ENCODE measurements at places on chromosomes 13 and 19.

DNA sequence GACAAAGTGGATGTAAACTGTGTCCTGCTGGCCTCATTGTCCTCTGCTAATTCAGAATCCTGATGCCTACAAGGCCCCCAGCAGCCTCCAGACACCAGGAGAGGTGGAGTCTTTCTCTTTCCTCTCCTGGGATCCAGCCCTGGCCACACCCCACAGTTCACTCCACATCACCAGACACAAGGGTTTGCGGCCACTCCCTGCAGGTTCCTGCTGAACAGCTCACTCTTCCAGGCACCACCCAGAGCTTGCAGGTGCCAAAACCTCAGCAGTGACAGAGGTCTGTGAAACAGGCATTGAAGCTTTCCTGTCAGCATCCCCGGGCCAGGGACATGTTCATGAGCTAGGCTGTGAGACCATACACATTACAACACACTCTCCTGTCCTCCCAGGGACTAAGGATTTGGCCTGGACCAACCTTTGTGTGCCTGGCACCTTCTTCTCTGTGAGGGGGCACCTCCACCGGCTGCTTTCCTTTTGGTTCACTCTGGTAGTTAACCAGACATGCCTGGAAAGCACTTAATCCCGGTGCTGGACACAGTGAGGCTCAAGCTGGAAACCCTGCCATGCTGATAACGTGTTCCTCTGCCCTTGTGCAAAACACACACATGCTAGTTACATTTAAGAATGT, 11.1 kb upstream of the ATP12A start:
- DNase-seq, result no peak

GRCh38 chr13:93964146-93964512, 515.4 kb downstream of the DCT start:
- DNase-seq, result no peak

DNA sequence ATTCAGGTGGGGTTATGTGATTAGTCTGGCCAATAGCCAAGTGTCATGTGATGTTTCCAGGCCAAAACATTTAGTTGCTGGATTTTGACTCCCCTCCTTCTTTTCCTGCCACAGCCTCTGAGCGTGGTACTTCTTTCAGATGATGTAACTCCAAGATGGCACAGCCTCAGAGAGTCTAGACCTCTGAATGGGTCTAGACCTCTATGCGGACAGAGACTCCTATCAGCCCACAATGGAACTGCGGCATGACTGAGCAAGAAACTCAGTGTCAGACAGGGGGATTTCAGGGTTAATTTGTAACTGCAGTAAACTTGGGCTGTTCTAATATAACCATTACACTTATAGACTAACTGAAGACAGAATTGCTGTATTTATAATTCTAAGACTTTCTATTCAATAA, 42.6 kb upstream of the ZDHHC20 start:
- DNase-seq, result no peak

GRCh38 chr13:107379407-107380155, 811.6 kb upstream of the ARGLU1 start:
- DNase-seq, result no peak

- DNase-seq, result no peak
Measured at GRCh38 chr19:10686661-10687517, 14.3 kb upstream of the QTRT1 start.

DNA sequence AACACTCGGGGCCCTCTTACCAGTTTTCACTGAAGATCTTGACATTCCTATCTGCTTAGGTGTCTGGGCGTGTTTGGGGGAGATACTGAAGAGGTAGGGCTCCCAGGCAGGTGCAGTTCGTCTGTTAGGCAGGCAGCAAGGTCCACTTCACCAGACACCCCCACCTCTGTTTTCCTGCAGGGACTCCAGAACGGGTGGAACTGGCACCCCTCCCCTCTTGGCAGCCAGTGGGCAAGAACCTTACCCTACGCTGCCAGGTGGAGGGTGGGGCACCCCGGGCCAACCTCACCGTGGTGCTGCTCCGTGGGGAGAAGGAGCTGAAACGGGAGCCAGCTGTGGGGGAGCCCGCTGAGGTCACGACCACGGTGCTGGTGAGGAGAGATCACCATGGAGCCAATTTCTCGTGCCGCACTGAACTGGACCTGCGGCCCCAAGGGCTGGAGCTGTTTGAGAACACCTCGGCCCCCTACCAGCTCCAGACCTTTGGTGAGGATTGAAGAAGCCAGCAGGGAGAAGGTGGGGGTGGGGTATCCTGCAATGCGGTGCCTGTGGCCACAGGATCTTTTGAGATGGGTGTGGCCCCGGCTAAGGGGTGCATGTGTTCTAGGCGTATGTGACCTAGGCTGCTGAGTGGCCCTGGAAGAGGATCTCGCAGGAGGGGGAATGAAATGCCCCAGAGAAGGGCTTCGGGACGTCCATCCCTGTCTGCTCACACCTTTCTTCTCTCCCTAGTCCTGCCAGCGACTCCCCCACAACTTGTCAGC, 3.3 kb upstream of the ICAM4 start:
- DNase-seq, result no peak

DNA sequence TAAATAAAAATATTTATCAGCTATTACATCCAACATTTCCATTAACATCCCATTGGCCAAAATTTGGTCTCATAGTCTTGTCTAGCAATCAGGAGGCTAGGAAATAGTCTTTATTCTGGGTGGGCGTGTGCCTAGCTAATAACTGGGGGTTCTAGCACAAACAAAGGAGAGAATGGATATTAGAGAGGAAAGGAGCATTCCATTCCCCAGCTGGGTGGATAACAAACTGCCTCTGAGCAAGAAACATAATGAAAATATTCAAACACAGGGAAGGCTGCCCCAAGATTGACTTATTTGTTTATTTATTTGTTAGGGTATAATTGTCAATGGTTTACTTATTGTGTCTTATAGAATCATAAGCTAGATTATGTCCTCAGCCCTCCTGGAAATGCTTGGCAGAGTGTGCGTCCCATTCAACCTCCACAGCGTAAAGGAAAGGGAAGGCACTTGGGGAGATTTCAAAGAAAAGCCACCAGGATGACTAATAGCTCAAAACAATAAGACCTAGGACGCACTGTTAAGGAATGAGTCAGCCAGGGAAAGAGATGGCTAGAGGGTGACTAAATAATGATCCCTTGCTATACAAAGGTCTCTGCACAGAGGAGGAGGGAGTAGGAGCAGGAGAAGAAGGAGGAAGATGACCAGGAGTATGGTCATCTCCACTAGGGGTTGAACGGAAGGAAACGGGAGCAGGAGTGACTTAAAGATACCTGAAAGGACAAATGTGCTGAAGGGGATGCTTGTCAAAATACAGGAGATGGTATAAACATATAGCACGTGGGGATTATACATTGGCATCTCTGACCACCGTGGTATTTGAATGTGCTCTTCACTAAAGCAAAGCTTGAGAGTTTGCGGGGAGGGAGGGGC, 23.5 kb upstream of the USP12 start:
- DNase-seq, result no peak

DNA sequence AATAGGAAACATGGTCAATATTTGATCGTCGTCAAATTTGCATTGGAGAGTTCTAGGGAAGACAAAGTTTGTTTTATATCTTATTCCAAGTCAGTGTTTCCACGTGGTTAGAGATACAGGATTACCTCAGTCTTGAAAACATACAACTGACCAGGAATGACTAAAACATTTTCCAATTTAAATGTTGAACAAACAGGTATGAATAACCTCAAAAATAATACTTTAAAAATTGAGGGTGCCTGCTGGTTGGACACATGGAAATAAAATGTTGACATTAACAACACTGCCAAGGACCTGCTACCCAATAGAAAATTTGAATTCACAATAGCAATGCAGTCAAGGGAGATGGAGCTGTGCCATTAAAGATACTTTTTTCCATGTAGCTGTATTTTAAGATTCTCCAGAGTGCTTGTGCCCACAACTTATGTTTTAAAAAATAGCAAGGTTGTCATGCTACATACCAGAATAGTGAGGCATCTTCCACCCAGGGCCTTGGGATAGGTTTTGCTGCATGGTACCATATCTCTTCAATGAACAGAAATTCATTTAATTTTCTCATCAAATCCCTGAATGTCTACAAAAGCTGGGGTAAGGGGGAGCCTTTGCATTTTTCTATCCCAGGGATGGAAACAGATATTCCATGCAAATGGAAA, 260.8 kb downstream of the EFNB2 start:
- no peak for DNase-seq

- no peak for DNase-seq
Measured at GRCh38 chr13:51894239-51894638, 32.5 kb downstream of the CCDC70 start.

DNA sequence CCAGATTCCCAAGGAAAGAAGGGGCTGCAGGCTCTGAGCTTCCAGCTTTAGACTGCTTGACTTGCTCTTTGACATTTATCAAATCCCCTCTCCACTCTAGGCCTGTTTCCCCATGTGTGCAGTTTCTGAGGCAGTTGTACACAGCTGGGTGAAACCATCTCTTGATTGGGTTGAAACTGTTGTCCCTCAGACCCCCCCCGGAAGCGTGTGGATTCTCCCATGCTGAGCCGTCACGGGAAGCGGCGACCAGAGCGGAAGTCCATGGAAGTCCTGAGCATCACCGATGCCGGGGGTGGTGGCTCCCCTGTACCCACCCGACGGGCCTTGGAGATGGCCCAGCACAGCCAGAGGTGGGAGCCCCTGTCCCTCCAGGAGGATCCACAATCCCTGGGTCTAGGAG, 19.7 kb downstream of the BRSK1 start:
- no peak for DNase-seq

DNA sequence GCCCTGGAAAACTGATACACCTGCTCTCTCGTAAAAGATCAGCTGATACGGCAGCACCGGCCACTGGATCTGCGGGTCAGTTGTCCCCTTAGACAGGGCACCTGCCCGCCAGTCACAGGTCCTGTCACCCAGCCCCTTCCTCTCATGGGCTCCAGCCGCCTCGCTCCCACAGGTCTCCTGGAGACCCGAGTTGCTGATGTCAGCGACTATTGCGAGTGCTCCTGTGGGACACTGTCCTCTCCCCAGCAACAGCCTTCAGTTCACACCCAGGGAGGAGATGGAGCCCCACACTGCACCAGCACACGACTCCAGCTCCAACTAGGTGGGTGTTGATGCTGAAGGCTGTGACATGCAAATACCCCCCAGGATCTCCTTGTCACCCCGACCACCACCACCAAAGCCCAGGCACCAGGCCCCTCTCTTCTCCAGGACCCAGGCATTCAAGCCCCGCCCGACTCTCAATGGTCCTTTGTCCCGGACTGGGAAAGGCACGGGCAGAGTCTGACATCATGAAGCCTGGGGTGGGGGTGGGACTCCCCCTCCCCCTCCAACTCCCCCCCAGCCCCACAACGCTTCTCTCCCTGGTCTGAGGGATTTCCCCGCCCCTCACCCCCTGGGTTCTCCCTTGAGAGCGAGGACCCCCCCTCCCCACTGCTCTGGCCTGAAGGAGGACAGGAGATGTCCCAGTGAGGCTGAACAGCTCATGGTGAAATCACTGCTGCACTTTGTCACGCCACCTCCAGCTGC, 1.4 kb upstream of the MAG start:
- no peak for DNase-seq

- no peak for DNase-seq
Measured at GRCh38 chr13:46962281-46962941, 65.6 kb upstream of the HTR2A start.

DNA sequence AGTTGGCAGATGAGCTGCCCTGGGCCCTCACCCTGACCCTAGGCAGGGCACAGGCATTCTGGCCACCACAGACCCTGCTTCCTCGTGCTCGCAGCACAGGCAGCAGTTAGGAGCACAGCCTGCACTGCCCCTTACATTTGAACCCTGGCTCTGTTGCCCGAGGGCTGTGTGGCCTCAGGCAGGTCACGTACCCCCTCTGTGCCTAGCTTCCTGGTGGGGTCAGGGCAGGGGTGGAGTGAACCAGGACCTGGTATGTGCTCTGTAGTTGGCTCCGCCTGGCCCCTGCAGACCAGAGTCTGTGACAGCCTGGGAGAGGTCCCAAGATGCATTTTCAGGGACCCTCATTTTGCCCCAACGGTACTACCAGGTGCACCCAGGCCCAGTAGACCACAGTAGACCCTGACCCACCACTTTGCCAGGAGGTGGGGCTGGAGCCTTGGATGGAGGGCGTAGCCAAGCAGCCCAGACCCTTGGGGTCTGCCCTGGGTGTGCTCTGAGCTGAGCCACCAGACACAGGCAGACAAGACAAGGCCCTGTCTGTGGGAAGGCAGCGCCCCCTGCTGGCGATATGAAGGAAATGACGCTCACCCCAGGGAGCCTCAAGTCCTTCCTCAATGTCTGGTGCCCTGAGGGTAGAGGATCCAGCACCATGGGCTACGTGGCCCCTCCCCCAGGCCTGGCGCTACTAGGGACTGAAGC, 9.1 kb downstream of the LYL1 start:
- no peak for DNase-seq

DNA sequence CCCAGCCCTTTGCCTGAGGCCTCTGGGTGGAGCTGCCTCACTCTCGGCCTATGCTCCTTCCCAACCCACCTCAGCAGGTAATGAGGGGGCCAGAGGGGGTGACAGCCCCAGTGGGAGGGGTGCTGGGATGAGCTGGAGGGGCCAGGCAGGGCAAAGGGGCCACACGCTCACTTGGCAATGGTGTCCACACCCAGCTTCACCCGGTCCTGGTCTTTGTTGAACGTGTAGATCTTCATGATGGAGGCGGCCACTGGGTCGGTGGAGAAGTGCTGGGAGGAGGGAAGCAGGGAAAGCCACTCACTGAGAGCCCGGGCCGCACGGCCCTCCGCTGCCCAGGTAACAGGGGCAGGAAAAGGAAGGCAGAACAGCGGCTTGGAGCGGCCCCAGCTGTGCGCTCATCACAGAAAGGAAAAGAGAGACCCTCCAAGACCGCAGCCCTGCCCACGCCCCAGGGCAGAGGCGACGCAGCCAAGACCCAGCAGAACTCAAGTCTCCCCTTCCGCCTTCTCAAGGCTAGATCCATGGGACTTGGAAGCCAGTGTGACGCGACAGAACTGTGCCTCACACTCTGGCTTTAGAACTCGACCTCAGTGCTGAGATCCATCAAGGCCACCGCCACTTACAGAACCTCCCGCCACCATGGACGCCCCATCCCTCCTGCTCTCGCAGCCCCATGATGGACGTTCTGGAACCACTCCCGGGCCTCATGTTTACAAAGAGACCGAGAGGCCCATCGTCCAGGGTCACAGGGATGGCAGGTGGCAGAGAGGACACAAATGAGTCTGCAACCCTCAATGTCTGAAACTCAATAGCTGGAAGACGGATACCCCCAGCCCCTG, 9.2 kb downstream of the UBXN6 start:
- no peak for DNase-seq

DNA sequence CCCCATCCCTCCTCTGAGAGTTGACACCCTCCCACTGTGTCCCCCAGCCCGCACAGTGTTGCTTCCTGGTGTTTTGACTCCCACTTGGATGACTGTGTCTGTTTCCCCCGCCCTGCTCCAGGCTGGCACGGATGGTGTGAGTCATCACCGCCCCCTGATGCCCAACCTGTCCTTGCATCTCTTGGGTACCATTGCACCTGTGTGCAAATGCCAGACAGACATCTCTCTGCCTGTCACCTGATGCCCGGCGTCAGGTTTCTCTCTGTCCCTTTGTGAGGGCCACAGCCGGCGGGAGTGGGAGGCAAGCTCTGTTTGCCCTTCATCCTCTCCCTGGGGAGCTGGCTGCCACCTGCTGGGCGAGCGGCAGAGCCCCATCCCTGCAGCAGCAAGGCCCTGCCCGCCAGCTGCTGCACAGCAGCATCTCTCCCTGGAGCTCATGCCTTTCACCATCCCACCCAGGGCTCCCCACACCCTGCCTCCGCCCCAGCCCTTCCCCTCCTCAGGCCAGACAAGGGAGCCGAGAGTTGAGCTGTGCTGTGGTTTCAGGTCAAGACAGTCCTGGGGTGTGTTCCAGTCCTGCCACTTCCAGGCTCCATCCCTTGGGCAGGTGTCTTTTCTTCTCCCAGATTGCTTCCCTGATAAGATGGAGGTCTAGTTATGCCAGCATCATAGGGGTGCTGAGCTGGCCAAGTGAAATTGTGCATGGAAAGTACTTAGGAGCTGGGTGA, 29.7 kb downstream of the NKPD1 start:
- no peak for DNase-seq

All from left renal cortex interstitium (tissue), 4 donors.